Stimulated activated CD4-positive, alpha-beta T cell treated with anti-CD3 and anti-CD28 coated beads, Interleukin-2, amount 100 ng/mL, for 24 hours (primary cell): ENCODE measurements at places on chromosomes 7 and 10.
A peak's percentile ranks its signal among the peaks of the same experiment; 100 is the strongest.

DNA sequence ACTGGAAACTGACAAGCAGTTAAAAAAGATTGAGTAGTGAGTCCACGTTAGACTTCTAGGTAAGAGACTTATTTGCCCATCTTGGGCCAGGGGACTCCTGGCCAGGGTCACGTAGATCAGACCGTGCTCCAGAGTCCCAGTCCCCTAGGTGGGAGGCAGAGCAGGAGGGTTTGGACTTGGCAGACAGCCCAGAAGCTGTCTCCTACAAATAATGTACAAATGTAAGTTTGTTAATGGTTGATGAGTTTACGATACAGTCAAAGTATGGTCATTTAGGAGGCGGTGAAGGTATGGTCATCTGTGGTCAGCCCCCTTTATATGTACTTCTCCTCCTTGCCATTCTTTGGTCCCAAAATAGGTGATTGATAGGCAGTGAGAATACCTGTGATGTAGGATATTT is 28.2 kb downstream of the INPP5F start:
- no peak for DNase-seq

DNA sequence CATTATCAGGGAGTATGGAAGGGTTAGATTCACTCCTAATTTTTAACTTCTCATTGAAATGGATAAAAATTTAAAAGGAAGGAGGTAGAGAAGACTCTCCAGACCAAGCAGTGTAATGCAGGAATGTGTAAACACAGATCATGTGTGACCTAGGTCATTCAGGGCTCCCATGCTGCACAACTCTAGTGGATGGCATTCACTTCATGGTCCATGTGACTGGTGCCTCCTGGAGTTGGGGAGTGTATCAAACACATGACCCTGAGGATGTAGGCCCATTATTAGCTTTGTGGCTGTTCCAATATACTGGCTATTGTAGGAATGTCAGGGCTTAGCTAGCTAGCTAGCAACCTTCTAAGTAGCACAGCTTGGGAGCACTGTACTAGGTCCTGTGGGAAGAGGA is 109.9 kb downstream of the SLC25A13 start:
- DNase-seq: no peak

GRCh38 chr10:122163174-122164022 is 107.7 kb upstream of the BTBD16 start:
- DNase-seq: peak; percentile 9

DNA sequence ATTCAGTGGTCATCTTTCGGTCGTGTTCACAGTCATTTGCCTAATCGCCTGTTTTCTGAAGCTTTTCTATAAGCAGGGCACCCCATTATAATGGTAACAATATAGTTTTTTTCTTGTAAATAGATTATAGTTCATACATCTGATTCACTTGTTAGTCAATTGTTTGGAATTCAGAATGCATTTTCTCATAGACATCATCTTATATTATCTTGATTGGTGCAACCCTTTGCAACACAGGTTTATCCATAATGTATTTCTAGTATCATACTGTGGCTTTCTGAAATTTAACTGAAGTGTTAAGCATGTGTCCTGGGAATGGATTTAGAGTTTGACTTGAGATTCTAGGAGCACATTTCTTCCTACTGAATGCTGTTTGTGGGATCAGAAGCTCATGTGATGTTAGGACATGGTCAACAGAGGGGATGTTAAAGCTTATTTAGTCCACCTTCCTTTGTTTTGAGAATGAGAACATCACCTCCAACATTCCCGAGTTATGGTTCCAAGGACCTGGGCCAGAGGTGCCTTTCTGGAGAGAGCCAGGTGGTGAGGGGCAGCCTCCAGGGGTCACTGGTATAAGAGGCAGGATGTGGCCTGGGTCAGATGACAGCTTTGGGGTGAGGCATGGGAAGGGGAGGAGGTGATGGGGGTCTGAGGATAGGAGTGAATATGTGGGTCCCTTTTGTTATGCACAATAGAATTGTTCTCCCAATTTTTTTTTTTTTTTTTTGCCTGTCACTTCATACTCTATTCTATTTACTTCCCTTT is 415.6 kb downstream of the EXOC4 start:
- no peak for DNase-seq

- DNase-seq: no peak
These were observed 36.8 kb downstream of the GPAM start for GRCh38 chr10:112146799-112147198.

GRCh38 chr10:87675396-87676376 is 16.0 kb downstream of the PAPSS2 start:
- no peak for DNase-seq

DNA sequence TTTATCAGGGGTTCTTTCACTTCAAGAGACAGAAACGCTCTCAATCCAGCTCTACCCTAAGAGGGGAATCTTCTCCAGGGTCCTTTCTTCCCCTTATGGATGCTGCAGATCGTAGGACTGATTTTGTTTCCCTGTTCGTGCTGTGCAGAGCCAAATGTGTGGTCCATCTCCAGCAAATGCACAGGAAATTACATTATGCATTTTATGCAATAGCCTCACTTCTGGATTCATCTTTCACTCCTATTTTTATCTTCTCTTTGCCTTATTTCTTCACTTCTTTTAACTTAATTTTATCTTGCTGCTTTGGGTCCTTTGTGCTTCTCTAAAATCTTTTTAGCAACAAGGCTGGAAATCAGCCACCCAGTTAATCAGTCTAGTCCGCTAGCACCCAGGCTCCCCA is 184.5 kb upstream of the INHBA start:
- no peak for DNase-seq

DNA sequence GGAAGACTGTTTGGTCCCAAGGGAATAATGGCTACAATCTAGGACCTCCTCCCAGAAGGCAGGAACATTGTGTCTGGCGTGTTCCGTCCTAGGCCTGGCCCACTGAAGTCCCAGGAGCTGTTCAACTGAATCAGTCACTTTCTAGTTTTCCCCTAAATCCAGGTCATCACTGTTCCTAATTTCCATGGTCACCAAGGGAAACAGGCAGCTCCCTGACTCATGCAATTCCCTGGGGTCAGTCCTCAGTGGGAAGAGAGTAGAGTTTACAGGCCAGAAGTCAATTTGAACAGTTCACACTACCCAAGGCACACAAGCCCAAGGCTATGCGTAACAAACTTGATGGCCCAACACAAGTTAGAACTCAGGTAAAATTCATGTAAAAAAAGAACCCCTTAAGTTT is 44.0 kb downstream of the CREB3L2 start:
- DNase-seq: no peak

DNA sequence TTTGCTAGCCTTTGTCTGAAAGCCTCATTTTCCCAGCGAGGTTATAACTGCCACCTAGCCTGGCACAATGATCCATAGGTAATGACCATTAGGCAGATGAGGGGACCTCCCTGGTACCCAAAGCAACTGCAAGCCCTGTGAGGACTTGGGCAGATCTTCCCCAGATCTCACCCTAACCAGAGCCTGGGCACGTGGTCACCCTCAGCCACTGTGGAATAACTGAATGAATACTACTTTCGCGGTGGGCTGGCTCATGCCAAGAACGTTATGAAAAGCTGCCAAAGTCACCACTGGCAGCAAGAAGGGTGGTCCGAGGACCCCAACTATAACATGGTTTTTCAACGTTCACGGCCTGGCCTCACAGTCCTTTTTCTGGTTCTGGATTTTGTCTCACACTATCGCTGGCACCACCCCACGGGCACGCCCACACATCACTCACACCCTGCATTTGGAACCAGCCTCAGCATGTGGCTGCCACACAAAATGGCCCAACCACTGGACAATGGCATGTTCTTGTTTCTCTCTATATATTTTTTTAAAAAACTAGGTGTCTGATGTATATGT is 3.4 kb downstream of the PRKAG2 start:
- DNase-seq: no peak

- no peak for DNase-seq
These were observed 24.7 kb downstream of the PDGFA start for GRCh38 chr7:494906-495305.

DNA sequence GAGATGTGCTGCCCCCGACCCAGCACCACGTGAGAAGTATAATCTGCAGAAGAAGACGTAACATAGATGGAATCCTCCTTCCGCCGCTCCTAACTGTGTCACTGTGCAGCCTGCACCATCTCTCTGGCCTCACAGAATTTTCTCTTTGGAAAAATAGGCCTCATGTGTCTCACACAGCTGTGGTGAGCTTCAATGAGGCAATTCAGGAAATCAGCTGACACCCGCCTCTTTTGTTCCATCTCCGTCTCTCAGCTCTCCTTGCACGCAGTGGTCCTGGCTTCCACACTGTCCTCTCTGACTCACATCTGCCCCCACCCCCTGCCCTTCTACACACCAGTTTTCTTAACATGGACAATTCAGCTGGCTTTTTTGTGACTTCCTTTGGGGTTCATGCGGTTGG is 7.2 kb downstream of the C10orf90 start:
- DNase-seq: peak; percentile 2

- no peak for DNase-seq
These were observed 10.1 kb upstream of the PON1 start for GRCh38 chr7:95334447-95334846.

DNA sequence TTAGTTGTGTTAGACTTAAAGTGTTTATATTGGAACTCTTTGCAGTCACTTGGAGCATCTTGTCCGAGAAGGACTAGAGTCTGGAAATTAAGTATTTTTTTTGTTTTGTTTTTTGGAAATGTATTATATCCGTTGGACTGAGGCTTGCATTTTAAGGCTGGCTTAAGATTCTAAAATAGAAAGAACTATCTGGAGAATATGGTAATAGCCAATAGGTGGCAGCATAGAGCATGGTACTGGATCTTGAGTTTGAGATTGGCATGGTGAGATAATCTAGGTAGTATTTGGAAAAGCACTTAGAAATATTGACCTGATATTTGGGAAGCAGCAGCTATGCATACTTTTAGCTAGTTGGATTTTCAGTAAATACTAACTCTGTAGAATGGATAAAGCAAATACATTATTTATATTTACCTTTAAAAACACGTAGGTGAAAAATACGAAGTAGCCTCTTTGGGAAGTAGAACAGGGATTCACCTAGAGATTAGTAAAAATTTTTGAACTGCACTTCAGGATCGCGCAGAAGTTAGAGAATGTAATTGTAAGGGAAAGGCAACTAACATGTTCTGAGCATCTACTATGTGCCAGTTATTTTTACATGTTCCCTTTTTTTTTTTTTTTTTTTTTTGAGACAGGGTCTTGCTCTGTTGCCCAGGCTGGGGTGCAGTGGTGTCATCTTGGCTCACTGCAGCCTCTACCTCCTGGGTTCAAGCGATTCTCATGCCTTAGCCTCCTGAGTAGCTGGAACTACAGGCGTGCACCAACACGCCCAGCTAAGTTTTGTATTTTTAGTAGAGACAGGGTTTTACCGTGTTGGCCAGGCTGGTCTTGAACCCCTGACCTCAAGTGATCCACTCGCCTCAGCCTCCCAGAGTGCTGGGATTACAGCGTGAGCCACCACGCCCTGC is 78.6 kb downstream of the LCOR start:
- DNase-seq: no peak

DNA sequence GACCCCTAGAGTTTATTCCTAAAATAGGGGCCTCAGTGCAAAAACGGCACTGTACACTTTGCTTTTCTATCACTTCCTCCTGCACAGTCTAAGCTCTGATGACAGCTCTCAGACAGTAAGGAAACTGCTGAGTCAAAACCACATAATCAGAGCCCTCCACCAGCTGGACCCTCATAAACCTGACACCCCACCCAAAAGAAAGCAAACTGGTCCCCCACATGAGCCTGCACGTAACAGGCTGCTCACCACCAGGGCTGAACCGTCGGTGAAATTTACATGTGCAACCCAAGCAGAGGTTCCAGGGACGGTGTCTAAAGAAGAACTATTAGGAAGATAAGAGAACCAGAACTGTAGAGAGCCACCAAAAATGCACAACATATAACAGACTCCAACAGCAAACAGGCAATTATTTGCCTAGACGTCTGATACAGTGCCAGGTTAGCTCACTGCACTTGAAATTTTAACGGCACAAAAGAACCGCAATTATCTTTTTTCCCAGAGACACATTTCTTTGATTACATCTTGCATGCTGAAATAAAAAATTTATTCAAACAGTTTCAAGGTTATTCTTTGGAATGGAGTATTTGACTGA is 19.6 kb downstream of the SGMS1 start:
- DNase-seq: no peak

GRCh38 chr7:38211486-38211885 is 33.4 kb downstream of the STARD3NL start:
- no peak for DNase-seq

DNA sequence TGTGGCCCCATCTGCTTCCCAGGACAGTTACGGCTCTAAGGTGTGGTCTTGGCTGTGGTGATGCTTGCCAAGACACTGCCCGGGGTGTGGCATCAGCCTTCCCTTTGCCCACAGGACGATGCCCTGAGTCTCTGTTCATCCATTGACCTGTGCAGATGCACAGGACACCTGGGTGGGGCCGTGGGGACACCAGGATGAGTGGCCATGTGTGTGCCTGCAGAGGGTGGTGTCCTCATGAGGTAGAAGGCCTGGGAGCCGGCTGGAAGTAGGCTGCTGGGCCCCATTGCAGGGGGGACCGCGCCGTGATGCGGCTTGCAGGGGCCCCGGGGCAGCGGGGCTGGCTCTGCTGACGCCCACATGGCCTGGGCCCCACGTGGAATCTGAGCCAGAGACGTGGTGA is 22.4 kb upstream of the PWWP2B start:
- no peak for DNase-seq
